ENCODE measurements at places on chromosomes 2 and 18.

DNA sequence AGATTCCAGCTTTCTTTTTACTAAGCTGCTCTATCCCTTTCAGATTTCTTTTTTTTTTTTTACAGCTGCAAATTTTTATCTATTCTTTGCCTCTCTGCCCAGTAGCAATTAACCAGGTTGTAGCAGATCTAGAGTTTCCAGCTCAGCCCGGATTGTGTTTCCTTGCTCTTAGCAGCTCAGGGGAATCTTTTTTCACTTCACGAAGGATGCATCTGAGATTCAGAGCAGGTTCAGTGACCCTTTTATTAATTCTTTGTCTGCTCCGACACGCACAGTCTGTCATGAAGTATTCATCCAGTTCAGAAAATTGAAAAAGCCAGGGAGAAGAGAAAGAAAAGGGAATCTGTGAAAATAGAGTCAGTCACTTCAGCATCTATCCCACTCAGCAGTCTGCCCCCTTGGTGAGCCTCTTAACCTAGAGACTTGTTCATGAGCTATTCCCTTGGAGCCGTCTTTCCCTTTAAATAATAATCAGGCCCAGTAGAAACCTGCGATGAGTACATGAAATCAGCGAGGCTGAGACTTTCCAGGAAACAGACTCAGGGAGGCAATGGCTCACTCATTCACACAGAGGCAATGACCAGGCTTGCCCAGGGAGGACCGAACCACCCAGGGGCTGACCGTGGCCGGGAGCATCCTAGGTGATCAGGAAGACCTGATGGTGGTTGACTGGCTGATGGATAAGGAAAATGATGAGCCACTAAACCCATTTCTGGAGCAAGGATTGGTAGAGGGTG, 103.4 kb upstream of the ITGA6 start:
- H3K4me1 ChIP-seq = peaks cover under 1% of the 10 kb centered on the region
- no peak for DNase-seq
- H3K27me3 ChIP-seq = no peaks in the 10 kb centered on the region
- no peaks in the 10 kb centered on the region for H3K36me3 ChIP-seq
- H3K4me3 ChIP-seq = no peak overlapping the region

DNA sequence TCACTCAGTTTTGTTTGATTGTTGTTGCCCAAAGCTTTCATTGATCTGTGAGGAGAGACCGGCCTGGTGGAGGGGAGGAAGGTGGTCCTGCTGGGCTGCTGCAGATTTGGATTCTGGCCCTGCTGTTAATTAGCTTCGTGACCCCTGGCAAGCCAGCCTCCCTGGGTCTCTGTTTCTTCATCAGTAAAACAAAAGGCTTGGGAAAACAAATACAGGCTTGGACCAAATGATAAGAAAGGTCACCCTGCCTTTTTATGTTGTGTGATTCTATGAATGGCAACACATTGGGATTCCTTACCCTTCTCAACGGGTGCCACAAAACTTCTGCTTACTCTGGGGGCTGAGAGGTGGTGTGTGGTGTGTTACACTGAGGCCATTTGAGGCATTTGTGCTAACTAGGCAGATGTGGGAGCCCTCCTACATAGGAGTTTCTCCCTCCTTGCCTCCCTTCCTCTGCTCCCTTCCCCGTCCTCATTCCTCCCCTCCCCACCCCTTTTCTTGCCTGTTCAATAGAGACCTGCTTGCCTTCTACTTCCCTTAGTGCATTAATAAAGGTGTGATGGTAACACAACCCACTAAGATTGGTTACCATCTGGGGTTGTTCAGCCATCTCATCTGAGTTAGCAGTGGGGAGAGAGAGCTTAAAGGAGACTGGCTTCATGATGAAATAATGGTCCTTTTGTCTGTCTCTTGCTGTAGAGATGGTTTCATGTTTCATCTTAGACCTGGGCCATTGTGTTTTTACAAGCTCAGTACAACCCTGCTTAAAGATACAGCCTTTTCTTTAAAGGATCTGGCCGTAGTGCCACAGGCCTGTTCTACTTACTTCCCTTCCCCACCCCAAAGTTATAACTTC, 96.2 kb downstream of the TANC1 start:
- no peak for DNase-seq
- peak overlapping the region; percentile 56 for H3K27ac ChIP-seq

DNA sequence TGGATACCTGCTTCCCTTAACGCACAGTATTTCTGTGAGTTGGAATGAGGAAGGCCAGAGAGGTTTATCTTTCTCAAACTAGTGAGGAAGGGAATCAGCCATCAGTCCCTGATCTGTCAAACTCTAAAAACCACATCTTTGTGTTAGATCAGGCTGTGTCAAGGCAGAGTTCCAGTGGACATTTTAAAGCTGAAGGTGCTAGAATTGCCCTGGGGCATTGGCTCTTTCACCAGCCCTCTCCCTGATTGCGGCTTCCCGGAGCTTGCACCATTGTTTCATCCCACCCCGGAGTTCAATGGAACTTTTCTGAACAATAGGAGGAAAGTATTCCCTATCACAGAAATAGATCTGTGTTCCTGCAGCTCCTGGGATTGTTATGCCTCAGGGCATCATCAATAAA, 110.2 kb downstream of the RNF144A start:
- no peaks in the 10 kb centered on the region for H3K4me1 ChIP-seq
- H3K27me3 ChIP-seq = no peaks in the 10 kb centered on the region
- H3K36me3 ChIP-seq = no peaks in the 10 kb centered on the region
- H3K27ac ChIP-seq = no peak overlapping the region
- no peak for DNase-seq

DNA sequence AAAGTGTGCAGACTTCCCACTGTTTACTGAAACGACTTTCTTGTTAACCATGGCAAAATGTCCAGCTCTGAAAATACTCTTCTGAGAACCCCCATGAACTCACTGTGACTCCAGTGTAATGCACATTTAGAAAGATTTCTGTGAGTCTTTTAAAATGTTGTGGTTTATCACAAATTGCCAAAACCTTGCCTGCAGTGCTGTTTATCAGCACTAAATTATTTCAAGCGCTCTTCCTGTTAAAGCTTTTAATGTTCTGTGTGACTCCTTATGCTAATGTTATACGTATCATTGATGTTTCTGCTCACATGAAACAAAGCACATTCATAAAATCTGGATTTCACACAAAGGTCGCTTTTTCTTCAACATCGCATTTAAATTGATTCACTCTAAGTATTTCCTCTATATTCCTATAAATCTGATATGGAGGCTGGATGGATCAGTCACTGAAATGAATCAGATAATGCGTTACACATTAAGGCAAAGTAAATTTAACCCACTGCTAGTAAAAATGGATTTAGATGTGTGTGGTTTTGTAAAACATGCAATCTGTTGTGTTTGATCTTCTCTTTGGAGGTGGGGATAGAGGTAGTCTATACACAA, 521.2 kb downstream of the NYAP2 start:
- no peaks in the 10 kb centered on the region for H3K36me3 ChIP-seq
- no peak overlapping the region for H3K4me3 ChIP-seq
- H3K4me1 ChIP-seq = no peaks in the 10 kb centered on the region
- no peak overlapping the region for H3K27ac ChIP-seq
- DNase-seq = no peak

DNA sequence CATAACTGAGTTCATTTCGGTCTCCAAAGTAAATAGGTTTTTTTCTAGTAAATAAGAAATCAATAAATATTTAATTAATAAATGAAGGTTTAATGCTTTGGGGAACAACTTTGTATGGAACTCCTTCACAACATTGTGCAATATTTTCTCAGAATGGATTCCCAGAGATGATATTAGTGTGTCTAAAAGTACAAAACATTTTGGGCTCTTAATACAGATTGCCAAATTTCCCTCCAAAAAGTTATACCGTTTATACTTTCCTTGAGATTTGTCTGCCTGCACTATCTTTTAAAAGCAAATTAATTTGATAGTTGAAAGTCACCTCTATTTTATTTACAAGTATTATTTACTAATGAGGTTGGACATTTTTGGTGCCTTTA, 151.8 kb downstream of the FAM161A start:
- no peak overlapping the region for H3K4me3 ChIP-seq
- H3K36me3 ChIP-seq = no peaks in the 10 kb centered on the region
- H3K27ac ChIP-seq = no peak overlapping the region
- no peaks in the 10 kb centered on the region for H3K4me1 ChIP-seq
- H3K27me3 ChIP-seq = no peaks in the 10 kb centered on the region

DNA sequence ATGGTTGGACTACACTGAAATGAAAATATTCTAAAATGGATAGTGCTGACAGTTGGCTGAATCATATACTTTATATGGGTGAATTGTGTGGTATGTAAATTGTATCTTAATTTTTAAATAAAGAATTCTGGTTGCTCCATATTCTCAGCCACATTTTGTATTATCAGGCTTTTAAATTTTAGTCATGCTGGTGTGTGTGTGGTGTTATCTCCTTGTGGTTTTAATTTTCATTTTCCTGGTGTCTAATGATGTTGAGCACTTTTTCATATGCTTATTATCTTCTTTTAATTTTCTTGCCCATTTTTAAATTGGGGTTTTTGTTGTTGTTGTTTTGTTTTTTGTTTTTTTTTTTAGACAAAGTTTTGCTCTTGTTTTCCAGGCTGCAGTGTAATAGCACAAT, 3.8 kb upstream of the HIBCH start:
- H3K4me3 ChIP-seq = no peak overlapping the region
- no peak overlapping the region for H3K27ac ChIP-seq
- H3K4me1 ChIP-seq = peaks cover 7% of the 10 kb centered on the region
- H3K36me3 ChIP-seq = no peaks in the 10 kb centered on the region

- H3K36me3 ChIP-seq = no peaks in the 10 kb centered on the region
- H3K27me3 ChIP-seq = no peaks in the 10 kb centered on the region
- no peaks in the 10 kb centered on the region for H3K4me1 ChIP-seq
- no peak overlapping the region for H3K27ac ChIP-seq
Measured at GRCh38 chr18:66895631-66896030, 291.7 kb upstream of the CDH19 start.

DNA sequence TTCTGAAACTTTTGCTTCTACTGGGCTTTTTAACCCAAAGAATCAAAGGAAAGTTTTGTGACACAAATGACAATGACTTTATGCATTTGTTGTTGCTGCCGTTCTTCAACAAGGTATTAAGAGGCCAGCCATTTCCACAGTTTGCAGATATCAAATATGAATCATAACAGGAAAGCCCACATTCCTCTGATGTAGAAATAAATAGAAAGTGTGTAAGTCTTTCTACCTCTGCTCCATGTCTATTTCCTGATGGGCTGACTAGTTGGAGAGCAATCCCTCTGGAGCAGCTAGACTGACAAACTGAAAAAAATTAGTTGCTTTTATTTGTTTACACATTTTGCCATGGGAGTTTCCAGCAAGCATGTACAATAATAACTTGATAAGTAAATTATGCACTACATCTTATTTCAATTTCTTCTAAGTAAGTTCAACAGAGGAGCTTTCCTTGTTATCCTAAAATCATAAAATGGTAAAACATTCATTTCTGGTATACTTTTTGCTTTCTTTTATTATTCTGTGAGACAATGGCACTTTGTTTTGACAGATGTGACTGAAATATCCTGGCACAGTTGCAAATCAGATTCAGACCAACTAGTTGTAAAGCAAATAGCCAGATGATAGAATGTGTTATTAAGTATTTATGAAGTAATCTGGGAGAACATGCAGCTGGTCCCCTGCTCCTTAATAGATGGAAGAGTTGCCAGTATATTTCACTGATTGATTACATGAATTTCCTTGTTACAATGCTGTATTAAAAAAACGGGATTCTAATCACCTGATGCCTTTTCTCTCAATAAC, 266.7 kb downstream of the METTL4 start:
- peaks cover 49% of the 10 kb centered on the region for H3K4me1 ChIP-seq
- no peak overlapping the region for H3K4me3 ChIP-seq
- no peaks in the 10 kb centered on the region for H3K27me3 ChIP-seq
- no peaks in the 10 kb centered on the region for H3K36me3 ChIP-seq
- DNase-seq = no peak
- no peak overlapping the region for H3K27ac ChIP-seq

- no peak for DNase-seq
- H3K4me3 ChIP-seq = no peak overlapping the region
- H3K4me1 ChIP-seq = 0 out of 2 replicates have a peak, but pooled peaks cover 3% of the 10 kb centered on the region
- no peaks in the 10 kb centered on the region for H3K27me3 ChIP-seq
Measured at GRCh38 chr18:63316612-63317555, 2.7 kb downstream of the BCL2 start.

- H3K27me3 ChIP-seq = no peaks in the 10 kb centered on the region
- no peak overlapping the region for H3K4me3 ChIP-seq
- H3K27ac ChIP-seq = no peak overlapping the region
Measured at GRCh38 chr2:126885751-126886210, 12.9 kb upstream of the TEX51 start.

DNA sequence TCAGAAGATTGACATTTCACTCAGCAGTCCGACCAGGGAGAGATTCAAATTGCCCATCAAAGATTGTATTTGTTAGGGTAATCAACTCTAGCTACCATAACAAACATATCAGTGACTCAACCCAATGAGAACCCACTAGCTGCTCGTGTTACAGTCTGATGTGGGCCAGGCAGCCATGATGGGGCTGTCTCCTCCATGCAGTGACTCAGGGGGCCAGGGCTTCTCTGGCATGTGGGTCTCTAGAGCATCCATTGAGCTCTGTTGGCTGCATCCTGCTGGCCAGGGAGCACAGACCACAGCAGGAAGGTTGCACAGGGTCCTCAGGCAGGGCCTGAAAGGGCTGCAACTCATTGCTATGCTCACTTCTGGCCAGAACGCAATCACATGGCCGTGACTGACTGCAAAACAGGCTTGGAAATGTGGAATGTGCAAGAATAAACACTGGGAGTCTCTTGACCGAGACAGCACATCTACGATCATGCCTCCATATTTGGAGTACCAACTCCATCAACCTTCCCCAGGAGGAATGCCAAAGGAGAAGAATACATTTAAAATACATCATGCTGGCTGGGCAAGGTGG, 216.8 kb downstream of the EIPR1 start:
- no peak overlapping the region for H3K27ac ChIP-seq
- no peaks in the 10 kb centered on the region for H3K36me3 ChIP-seq
- no peaks in the 10 kb centered on the region for H3K4me1 ChIP-seq
- H3K4me3 ChIP-seq = no peak overlapping the region

GRCh38 chr2:211745295-211746097, 793.1 kb downstream of the ERBB4 start:
- no peak overlapping the region for H3K27ac ChIP-seq
- no peaks in the 10 kb centered on the region for H3K36me3 ChIP-seq
- peak; percentile 69 for DNase-seq
- H3K27me3 ChIP-seq = no peaks in the 10 kb centered on the region
- no peak overlapping the region for H3K4me3 ChIP-seq

DNA sequence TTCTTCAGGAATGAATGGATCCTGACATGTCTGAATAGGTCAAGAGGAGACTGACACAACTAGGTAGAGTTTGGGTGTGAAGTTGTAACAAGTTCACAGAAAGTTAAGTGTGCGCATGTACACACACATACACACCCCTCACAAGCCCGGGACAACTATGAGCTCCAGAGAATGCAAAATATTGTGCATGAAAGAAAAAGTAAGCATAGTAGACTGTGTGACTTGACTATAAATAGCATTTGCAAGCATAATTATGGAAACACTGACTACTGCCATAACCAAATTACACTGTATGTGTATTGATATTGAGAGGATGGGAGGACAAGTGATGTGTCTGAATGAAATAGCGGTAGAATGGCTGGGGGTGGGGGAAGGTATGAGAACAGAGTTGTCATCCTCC, 157.1 kb upstream of the NCK2 start:
- H3K4me1 ChIP-seq = peaks cover 13% of the 10 kb centered on the region
- H3K4me3 ChIP-seq = no peak overlapping the region
- H3K27me3 ChIP-seq = no peaks in the 10 kb centered on the region
- DNase-seq = no peak
- no peaks in the 10 kb centered on the region for H3K36me3 ChIP-seq
- H3K27ac ChIP-seq = no peak overlapping the region
